Right forelimb (tissue), 1 donor: ENCODE measurements at places on chromosomes 2 and 18.

- DNase-seq = no peak
These were observed 230.1 kb upstream of the SPOPL start for GRCh38 chr2:138271467-138271866.

GRCh38 chr2:53182601-53183000 is 585.0 kb upstream of the CHAC2 start:
- no peak for DNase-seq

- no peak for DNase-seq
These were observed 237.5 kb downstream of the PIK3C3 start for GRCh38 chr18:42192251-42193248.

- no peak for DNase-seq
These were observed 102.8 kb upstream of the SALL3 start for GRCh38 chr18:78876868-78877267.

DNA sequence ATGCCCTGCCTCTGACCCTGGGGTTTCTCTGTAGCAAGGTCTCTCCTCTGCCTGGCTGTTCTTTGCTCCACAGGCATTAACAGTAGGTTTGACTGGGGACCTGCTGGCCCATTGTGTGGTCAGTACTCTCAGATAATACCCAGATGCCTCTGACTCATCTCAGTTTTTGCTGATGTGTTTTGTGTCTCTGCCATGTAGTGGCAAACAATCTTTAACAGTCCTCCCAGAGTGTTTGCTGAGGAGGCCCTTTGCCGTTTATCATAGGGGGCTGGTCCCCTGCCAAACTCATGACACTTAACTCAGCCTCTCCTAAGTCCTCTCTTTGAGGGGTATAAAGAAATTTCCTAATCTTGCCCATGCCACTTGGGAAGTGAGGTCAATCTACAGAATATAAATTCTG is 793.7 kb upstream of the FANCL start:
- DNase-seq = no peak

GRCh38 chr2:16506366-16506765 is 159.3 kb downstream of the CYRIA start:
- no peak for DNase-seq

- DNase-seq = no peak
These were observed 220.4 kb upstream of the TFPI start for GRCh38 chr2:187774551-187775071.

DNA sequence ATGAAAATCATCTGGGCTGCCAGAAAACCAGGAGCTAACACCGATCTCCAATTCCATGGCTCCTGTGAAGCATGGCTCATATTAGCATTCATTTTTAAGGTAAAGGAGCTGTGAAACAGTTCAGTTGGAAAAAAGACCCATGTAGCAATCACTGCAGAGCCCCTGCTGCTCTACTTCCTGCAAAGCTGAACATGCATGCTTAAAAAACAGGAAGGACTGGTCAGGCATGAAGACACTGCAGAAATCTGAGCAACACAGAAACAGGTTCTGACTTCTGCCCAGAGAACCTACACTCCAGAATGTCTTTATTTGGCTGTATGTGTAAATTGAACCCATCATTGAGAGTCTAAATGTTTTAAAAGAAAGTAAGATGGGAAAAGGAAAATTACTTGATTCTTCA is 950.6 kb downstream of the DCDC2C start:
- no peak for DNase-seq

GRCh38 chr2:72137498-72138010 is 10.1 kb downstream of the CYP26B1 start:
- DNase-seq = peak; percentile 76

- DNase-seq = peak; percentile 68
These were observed 41.8 kb upstream of the ATG16L1 start for GRCh38 chr2:233209533-233210171.
